ENCODE measurements at places on chromosomes 7 and 10. TPM values are rescaled to one million over a fixed set of nuclear protein-coding genes. Genes with fewer than 3 reads are reported as not detected.

Gene NXPH1
- total RNA-seq: 0.11 TPM

Gene ANKMY2
- total RNA-seq: 12.7 TPM

GRCh38 chr7:27967639-27968038 lies 213.0 kb downstream of the JAZF1 start:
- DNase-seq: no peak

DNA sequence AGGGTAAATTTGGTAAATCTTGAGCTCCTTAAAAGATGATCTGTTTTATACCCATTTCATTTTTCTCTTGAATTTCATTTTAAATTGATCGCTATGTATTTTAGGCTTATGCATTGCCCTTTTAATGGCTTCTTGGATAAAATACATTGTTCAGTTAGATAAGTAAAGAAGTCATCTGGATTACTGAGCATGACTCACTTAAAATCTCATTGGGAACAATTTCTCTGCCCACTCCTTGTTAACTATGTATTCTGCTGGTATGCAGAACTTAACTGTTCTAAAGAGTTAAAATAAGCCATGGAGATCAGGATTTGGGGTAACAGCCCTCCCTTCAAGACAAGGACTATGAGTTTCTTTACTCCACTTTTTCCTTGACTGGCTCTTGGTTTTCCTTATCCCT lies 134.2 kb downstream of the SND1 start:
- DNase-seq: no peak

GRCh38 chr10:90822508-90822907 lies 35.3 kb downstream of the HTR7 start:
- DNase-seq: peak; percentile 31

- DNase-seq: no peak
Observed at GRCh38 chr10:5945561-5946418, 31.6 kb downstream of the IL15RA start.

GRCh38 chr10:75401569-75402485 lies at the start of gene ZNF503:
Gene ZNF503 (minus strand): TSS chr10:75401764. CDS start chr10:75401419, 345 bp downstream.
- DNase-seq: peak; percentile 95
